ENCODE measurements at places on chromosomes 5 and 9.

DNA sequence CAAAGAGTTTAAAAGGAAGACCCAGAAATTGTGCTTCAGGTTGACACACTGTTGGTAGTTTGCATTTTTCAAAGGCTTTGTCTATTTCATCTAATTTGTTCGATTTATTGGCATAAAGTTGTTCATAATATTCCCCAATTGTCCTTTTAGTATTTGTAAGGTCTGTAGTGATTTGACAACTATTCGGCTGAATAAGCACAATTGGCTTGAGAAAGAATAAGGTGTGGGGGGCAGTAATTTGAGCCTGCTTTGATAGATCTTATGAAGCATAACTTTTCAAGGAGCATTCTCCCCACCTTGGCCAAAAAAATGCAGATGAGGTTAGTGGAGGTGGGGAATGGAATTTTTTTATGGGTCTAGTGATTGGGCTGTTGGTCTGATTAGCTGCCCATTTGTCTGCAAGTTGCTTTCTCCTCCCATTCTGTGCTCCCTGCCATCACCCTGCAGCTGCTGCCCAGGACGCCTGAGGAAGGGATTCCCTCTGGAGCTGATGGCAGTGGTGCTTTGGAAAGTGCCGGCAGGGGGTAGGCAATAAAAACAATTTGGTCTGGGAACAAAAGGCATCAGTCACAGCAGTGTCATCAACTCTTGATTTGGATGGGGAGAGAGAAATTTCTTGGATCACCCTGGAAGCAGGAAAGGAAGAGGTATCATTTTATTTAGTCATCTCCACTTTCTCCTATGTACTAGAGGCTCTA lies 26.6 kb downstream of the WNT8A start:
- peak; percentile 32 for DNase-seq

DNA sequence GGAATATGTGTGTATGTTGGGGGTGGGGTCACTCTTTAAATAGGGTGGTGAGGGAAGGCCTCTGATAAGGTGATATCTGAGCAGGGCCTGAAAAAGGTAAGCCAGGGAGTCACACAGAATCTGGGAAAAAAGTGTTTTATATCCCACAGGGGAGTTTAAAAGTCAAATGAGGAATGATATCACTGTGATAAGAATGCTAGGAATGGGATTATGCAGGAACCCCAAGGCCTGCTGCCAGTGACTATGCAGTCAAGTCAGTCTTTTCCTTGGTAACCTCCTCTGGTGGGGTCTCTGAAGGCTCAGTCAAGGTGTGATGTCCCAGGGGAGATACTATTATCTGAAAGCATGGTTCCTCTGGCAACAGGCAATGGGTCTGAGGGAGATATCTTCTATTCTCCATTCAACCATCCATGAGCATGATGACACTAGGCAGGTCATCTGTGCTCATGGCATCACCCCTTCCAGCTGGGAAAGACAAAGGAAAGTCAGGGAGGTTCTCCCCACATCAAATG lies 53.5 kb downstream of the GRIA1 start:
- peak; percentile 58 for DNase-seq

DNA sequence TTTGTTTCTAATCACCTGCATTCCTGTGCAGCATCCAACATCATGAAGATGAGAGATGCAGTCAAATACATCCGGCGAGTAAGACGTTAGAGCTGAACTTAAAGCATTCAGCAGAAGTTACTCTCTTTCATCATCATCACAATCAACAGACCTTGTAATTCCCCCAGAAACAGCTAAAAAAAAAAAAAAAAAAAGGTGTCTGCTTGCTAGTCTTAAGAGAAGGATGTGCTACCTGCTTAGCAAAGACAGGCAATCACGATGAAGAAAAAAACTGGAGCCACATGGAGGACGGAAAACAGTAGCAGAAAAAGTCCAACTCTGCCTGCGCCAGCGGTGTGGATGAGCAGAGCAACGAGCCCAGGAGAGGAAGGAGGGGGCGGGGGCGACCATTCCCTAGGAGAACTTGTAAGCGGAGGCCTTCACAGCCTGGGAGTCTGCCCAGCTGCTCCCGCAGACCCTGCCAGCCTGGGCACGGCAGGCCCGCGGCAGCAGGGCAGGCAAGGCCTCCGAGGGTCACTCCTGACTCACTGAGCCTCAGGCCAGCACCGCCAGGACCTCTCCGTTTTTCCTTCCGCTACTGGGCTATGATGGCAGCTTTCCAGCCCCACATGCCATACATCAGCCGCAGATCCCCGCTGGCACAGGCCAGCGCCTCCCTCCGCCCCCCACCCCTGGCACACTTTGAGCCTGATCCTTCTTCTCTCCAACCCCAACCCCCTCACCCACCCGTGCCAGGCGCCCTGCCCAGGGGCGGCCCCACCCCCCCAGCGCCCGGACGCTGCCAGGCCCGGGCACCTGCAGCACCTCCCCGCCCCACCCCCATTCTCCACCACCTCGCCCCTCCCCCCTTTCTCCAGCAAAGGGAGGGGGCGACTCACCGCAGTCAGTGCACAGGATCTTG lies 1.4 kb downstream of the NRG2 start:
- DNase-seq, result peak; percentile 48

DNA sequence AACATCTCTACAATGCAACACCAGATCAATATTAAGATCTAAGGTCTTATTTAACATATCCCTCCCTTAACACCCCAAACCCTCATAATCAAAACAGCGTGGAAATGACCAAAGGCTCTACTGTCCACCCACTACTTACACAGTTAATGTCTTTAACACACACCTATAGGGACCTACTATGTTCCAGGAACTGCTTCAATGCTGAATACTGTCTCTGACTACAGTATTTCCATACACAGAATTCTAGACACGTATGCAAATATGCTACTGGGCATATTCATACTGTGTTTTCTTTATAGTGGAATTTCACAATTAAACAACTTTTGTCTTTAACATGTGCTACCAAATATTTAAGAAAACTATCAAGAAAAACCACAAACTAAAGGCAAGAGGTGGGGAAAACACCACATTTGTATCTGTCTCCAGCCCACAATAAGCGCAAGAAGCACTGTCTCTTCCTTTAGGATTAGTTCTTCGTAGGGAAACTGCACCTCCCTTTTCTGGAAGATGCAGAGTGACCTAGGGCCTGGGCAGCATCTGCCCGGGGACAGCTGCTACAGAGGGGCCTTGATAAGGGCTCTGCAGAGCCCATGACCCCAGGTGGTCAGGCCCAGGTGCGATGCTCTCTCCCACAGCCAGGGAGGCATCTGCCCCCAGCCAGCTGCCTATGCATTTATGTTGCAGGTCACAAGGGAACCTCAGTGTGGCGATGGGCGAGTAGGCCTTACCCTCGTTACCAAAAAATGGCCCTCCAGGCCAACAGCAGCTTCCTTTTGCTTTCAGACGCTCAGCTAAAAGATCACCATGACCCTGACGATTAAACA lies 55.2 kb downstream of the PSMB7 start:
- no peak for DNase-seq

- no peak for DNase-seq
Measured at GRCh38 chr5:146071171-146071570, 34.2 kb downstream of the PLAC8L1 start.

DNA sequence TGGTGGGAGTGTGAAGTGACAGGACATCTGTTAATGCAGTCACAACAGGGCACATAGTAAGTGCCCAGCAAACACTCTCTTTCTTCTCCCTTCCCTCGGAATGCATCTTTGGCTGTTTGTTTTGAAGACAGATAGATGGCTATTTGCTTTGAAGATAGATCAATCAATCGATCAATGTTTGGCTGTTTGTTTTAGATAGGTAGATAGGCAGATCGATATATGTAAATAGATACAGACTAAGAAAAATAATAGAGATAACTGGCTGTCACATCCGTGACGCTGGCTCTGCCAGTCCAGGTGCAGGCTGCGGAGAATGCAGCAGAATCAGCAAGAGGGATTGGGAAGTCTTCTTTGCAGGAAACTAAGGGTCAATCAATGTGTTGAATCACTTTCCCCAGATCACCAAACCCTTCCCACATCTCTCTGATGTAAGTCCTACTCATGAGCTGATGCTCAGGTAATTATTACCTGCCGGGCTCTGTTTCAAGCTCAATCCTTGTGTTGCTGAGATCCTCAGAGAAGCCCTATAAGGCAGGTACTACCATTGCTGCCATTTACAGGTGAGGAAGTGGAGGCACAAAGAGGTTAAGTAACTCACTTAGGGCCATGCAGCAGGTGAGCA lies 60.8 kb downstream of the ERGIC1 start:
- no peak for DNase-seq

DNA sequence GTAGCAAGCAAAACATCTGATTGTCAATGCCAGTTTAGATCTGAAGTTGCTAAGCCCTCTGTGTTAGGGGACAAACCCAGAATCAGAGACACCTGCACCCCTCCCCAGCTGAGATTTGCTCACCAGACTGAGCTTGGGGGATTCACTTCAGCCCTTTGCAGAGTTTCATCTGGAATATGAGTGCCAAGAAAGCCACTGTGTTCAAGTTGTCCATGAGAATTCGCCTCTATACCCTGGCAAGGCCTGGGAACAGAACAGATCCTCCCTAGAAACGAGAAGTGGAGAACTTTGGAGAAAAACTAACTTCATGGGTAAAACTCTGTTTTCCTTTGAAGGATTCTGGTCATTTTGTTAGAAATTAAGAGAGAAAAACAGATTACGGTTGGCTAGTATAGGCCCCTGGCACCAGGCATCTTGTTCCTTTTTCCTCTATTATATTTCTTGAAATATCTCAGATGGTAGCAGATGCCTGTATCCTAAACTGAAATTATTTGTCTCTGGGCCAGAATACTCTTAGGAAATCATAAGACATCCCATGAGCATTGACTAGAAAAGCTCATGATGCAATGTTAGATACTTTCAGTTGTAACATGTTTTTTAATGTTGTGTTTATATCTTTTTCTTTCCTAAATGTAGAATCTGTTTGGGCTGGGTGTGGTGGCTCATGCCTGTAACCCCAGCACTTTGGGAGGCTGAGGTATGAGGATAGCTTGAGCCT lies 64.4 kb downstream of the SNX18 start:
- DNase-seq, result no peak

- peak; percentile 99 for DNase-seq
Measured at GRCh38 chr5:177194268-177194667, 60.7 kb downstream of the NSD1 start.

- DNase-seq, result no peak
Measured at GRCh38 chr5:9201011-9201410, 344.9 kb downstream of the SEMA5A start.

DNA sequence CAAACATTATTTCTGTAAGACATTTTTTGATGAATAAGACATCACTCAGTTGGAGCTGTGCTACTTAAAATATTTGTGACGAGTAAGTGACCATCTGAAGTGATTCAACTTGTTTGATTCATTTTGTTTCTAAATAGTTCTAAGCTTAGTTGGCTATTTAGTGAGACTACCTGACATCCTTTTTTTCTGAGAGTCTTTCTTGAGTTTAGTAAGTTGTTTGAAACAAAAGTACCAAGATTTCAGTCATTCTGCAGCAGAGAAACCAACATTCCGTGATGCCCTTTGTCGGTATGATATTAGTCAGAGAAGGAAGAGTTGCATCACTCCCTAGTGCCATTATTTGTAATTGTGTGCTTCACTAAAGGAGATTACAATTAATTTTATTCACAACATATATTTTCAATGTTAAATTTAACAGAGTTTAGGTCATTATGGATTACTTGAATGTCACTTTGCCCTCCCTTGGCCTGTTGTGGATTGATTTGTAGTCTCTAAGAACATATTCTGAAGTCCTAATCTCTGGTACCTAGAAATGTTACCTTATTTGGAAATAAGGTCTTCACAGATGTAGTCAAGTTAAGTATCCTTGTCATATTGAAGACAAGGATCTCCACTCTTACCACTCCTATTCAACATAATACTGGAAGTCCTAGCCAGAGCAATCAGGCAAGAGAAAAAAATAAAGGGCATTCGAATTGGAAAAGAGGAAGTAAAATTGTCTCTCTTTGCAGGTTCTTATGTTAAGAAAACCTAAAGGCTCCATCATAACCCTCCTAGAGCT lies 212.2 kb downstream of the PCSK1 start:
- DNase-seq, result peak; percentile 89

GRCh38 chr5:60568646-60569045 lies 131.3 kb downstream of the DEPDC1B start:
- DNase-seq, result no peak

DNA sequence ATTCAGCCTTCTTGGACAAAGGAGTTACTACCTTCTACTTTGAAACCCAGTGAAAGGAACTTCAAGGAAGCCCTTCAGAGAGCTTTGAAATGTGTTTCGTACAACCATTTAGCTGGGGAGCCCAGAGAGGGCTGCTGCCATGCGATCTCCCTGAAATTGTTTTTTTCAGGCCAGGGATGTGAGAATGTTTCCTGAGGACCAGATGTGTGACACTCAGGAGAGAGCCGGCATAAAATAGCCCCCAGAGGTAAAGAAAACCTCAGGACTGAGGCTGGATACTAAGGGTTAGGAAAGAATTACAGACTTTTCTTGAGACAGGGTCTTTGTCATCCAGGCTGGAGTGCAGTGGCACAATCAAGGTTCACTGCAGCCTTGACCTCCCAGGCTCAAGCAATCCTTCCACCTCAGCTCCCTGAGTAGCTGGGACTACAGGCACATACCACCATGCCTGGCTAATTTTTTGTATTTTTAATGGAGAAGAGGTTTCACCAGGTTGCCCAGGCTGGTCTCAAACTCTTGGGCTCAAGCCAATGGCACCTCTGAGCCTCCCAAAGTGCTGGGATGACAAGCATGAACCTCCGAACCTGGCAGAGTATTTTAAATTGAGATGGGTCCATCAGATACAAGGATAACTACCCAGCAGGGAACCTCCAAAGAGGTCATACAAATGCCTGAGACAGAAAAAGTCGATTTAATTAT lies 8.4 kb downstream of the RPL37 start:
- DNase-seq, result no peak

- no peak for DNase-seq
Measured at GRCh38 chr9:71693607-71694006, 74.7 kb downstream of the CEMIP2 start.

- peak; percentile 54 for DNase-seq
Measured at GRCh38 chr5:149448431-149448830, 69.3 kb upstream of the IL17B start.

DNA sequence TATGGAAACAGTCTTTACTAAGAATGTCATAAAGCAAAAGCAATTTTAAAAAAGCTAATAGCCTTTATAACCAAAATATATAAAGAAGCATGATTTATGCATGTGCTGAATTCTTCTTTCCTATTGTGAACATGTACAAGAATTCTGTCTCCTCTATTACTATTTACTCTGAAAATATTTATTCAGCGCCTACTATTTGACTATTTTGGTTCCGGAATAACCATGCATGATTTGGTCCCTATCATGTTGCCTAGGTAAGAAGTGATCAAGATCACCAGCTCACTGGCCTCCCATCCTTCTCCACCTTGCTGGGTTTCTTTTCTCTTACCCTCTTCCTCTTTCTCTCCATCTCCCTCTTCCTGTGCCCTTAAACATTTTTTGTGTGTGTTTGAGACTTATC lies 443.8 kb downstream of the SH3GL2 start:
- DNase-seq, result no peak

- no peak for DNase-seq
Measured at GRCh38 chr5:102760815-102761214, 5.7 kb downstream of the PAM start.

- DNase-seq, result no peak
Measured at GRCh38 chr9:137224830-137225694, at the start of gene CYSRT1. CYSRT1 (plus strand) TSS chr9:137225174; CDS start chr9:137225622, 448 bp downstream.

- peak; percentile 42 for DNase-seq
Measured at GRCh38 chr9:132169672-132170392, 8.0 kb downstream of the NTNG2 start.
